A549 treated with ZK216348 at 1 μM for 4 hours (cell line): ENCODE measurements at places on chromosomes 2 and 18. TPM values are rescaled to one million over a fixed set of nuclear protein-coding genes. Genes with fewer than 3 reads are reported as not detected.

The ACTG2 gene
- 0.12 to 0.38 TPM (median 0.13 TPM) in 3 of 5 replicates, not detected in the others for total RNA-seq

The ABCG8 gene
- total RNA-seq: not detected in 5 replicates

The HNMT gene
- total RNA-seq: 0.36 to 2.4 TPM (median 1.3 TPM) in 5 replicates

The ATP6V1B1 gene
- total RNA-seq: 1.2 to 2.5 TPM (median 2.0 TPM) in 5 replicates

The ACADL gene
- 0.11 to 0.24 TPM in 2 of 5 replicates, not detected in the others for total RNA-seq

The FANCL gene
- total RNA-seq: 22.7 to 28.8 TPM (median 27.8 TPM) in 5 replicates

The CARF gene
- 1.2 to 1.9 TPM (median 1.4 TPM) in 5 replicates for total RNA-seq

The IL18RAP gene
- total RNA-seq: not detected in 5 replicates

The DCDC2C gene
- total RNA-seq: 0.77 TPM in 1 of 5 replicates, not detected in the others
